Immature natural killer cell (primary cell): ENCODE measurements at places on chromosomes 7 and 10. TPM values are rescaled to one million over a fixed set of nuclear protein-coding genes. Genes with fewer than 3 reads are reported as not detected.

- no peak overlapping the region for H3K27ac ChIP-seq
- no peaks in the 10 kb centered on the region for H3K4me1 ChIP-seq
- DNase-seq, result no peak
- H3K4me3 ChIP-seq, result no peak overlapping the region
Measured at GRCh38 chr10:104807581-104808310, 166.7 kb downstream of the SORCS3 start.

DNA sequence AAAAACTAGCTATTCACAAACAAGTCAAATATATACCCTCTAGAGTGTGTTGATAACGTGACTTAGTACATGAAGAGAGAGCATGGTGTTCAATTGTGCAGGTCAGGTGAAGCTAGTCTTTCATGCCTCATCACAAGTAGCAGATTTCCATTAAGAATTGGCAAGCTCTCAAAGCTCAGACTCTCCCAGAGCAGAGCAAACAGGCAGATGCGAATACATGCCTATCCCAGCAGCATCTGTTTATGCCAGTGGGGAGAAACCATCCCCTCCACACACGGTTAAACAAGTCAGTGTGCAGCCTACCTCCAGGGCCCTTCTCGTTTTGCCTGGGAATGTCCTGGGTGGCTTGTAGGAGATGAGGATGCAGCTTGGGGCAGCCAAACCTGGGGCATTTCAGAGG, 532.5 kb upstream of the C7orf33 start:
- no peaks in the 10 kb centered on the region for H3K4me1 ChIP-seq
- DNase-seq, result no peak
- no peaks in the 10 kb centered on the region for H3K36me3 ChIP-seq
- no peak overlapping the region for H3K4me3 ChIP-seq

GRCh38 chr10:73762915-73763314, 18.7 kb downstream of the SEC24C start:
- H3K27ac ChIP-seq, result peak overlapping the region; percentile 95
- peaks cover 45% of the 10 kb centered on the region for H3K36me3 ChIP-seq
- H3K27me3 ChIP-seq, result peaks cover 4% of the 10 kb centered on the region
- H3K4me3 ChIP-seq, result peak overlapping the region; percentile 9
- H3K4me1 ChIP-seq, result peaks cover 86% of the 10 kb centered on the region

GRCh38 chr7:1542841-1543747, 12.6 kb downstream of the MAFK start:
- H3K4me1 ChIP-seq, result no peaks in the 10 kb centered on the region
- no peak overlapping the region for H3K4me3 ChIP-seq
- no peak overlapping the region for H3K27ac ChIP-seq
- DNase-seq, result no peak
- H3K27me3 ChIP-seq, result peaks cover 2% of the 10 kb centered on the region

- H3K27me3 ChIP-seq, result peaks cover 15% of the 10 kb centered on the region
- H3K36me3 ChIP-seq, result no peaks in the 10 kb centered on the region
- no peak within 1 kb of the TSS for H3K27ac ChIP-seq
- peaks cover 13% of the 10 kb centered on the region for H3K4me1 ChIP-seq
- peak within 1 kb of the TSS; percentile 76 for H3K4me3 ChIP-seq
Measured at GRCh38 chr10:45373576-45374349, at the start of gene ALOX5. ALOX5 (plus strand) TSS chr10:45374216; CDS start chr10:45374280, 64 bp downstream.

- H3K27ac ChIP-seq, result no peak overlapping the region
- H3K36me3 ChIP-seq, result no peaks in the 10 kb centered on the region
- H3K4me3 ChIP-seq, result no peak overlapping the region
- no peaks in the 10 kb centered on the region for H3K4me1 ChIP-seq
- H3K27me3 ChIP-seq, result peaks cover 8% of the 10 kb centered on the region
Measured at GRCh38 chr7:27689150-27689549, 26.5 kb upstream of the HIBADH start.

DNA sequence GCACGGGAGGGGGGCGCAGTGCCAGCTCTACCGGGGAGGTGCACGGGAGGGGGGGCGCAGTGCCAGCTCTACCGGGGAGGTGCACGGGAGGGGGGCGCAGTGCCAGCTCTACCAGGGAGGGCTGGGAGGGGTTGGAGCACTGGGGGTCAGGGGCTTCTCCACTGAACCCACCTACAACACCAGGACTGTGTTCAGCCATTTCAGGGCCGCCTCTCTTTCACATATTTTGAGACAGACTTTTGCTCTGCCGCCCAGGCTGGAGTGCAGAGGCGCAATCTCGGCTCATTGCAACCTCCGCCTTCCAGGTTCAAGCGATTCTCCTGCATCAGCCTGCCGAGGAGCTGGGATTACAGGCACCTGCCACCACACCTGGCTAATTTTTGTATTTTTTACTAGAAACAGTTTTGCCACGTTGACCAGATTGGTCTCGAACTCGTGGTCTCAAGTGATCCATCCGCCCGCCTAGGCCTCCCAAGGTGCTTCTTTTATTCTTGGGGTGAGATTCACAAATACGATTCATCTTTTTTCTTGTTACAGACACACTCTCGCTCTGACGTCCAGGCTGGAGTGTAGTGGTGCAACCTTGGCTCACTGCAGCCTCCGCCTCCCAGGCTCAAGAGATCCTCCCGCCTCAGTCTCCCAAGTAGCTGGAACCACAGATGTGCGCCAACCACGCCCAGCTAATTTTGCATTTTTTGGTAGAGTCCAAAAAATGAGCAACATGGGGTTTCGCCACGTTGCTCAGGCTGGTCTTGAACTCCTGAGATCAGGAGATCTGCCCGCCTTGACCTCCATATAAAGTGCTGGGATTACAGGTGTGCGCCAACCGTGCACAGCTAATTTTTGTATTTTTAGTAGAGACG, 37.0 kb downstream of the ADAP1 start:
- peaks cover 48% of the 10 kb centered on the region for H3K4me1 ChIP-seq
- no peaks in the 10 kb centered on the region for H3K36me3 ChIP-seq
- peaks cover 4% of the 10 kb centered on the region for H3K27me3 ChIP-seq
- H3K4me3 ChIP-seq, result no peak overlapping the region
- DNase-seq, result no peak
- H3K27ac ChIP-seq, result peak overlapping the region; percentile 62

DNA sequence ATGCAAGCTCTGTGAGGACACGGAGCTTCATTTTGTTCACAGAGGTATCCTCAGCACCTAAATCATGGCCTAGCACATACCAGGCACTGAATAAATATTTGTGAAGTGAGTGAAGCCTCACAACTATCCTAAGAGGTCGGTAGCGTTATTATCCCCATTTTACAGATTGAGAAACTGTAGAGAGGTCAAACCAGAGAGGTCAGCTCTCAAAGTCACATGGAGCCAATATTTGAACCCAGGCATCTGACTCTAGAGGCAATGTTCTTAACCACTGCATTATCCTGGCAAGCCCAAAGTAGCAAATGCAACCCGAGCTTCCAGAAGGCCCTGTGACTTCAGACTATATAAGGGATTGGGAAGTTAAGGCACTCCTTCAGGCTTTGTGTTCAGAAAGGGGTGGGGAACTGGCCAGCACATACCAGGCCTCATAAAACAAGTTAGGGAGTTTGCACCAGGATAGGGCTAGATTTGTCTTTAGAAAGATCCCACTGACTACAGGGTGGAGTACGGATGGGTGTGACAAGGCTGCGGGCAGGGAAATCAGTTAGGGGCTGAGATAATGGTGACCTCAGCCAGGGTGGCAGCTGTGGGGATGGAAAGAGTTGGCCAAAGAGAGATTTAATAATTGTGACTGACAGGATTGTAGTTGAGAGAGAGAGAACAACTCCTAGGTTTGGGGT, 101.4 kb downstream of the TBXAS1 start:
- H3K36me3 ChIP-seq, result peaks cover 6% of the 10 kb centered on the region
- no peak overlapping the region for H3K4me3 ChIP-seq
- H3K27ac ChIP-seq, result no peak overlapping the region

DNA sequence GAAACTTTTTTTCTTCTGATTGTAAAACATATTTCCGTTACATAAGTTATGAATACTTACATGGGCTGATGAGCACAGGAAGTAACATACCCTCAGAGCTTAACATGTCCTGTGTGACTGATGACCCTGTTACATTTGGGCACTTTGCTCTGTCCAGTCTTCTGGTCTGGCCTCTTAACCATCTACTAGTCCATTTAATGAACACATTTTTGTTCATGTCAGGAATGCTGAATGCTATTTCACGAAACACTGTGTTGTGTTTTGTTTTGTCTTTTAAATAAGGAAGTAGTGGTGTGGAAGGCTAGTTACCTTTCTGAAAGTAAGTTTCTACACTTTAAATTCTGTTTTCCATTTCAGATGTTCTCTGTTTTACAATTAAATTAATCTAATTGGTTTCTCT, 77.7 kb downstream of the RBM33 start:
- peaks cover 4% of the 10 kb centered on the region for H3K36me3 ChIP-seq
- peaks cover 61% of the 10 kb centered on the region for H3K4me1 ChIP-seq
- H3K4me3 ChIP-seq, result peak overlapping the region; percentile 53
- DNase-seq, result no peak
- H3K27me3 ChIP-seq, result no peaks in the 10 kb centered on the region

- H3K4me3 ChIP-seq, result no peak overlapping the region
- peaks cover 4% of the 10 kb centered on the region for H3K27me3 ChIP-seq
- H3K36me3 ChIP-seq, result no peaks in the 10 kb centered on the region
Measured at GRCh38 chr10:1180836-1181235, 124.7 kb downstream of the WDR37 start.

DNA sequence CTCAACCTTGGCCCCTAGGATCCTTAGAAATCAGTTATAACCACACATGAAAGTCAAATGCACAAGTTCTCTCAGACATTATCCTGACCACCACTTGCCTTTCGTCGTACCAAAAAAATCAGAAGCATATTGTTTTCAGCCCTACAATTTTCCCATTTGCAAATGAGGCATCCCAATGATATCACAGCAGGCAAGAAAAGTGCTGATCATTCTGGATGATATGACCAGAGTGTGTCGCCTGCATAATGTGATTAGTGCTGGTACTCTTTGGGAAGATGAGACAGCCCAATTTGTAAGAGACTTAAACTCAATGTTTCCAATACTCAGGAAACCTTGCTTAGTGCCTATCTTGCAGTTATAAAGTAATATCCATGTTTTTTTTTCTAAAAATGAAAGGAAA, 168.0 kb downstream of the SORCS1 start:
- no peaks in the 10 kb centered on the region for H3K36me3 ChIP-seq
- no peak for DNase-seq
- H3K27ac ChIP-seq, result no peak overlapping the region
- peaks cover 1% of the 10 kb centered on the region for H3K27me3 ChIP-seq
- H3K4me1 ChIP-seq, result no peaks in the 10 kb centered on the region
- no peak overlapping the region for H3K4me3 ChIP-seq

DNA sequence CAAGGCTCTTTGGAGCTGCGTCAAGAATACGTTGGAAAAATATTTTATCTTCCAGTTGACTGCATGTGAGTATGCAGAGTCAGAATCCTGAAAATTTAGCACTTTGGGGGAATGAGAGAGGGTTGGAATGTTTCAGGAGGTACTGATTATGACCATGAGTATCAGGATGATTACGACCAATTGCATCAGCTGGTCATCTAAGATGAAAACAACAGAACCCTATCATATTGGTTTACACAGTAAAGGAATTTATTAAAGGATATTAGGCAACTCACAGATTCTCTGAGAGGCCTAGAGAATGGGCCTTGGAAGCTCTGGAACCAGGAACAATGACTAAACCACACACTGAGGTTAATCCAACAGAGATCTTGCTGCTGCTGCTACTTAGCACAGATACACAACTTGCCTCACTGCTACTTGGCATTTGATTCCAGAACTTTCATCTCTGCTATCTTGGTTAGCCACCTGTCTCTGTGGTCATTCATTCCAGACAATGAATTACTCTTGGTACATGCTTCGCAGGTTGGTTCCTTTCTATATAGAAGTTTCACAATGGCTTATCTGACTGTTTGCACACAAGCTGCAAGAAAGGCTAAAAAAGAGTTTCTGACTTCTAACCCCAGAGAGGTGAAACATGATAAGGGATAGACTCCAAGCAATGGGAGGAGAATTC, 68.0 kb upstream of the CTTNBP2 start:
- no peak overlapping the region for H3K4me3 ChIP-seq
- H3K27ac ChIP-seq, result no peak overlapping the region
- H3K27me3 ChIP-seq, result peaks cover 4% of the 10 kb centered on the region
- H3K4me1 ChIP-seq, result no peaks in the 10 kb centered on the region
- DNase-seq, result no peak

GRCh38 chr7:47847207-47847606, 101.1 kb downstream of the PKD1L1 start:
- H3K4me1 ChIP-seq, result no peaks in the 10 kb centered on the region
- no peak for DNase-seq
- no peak overlapping the region for H3K27ac ChIP-seq
- H3K4me3 ChIP-seq, result no peak overlapping the region
- no peaks in the 10 kb centered on the region for H3K36me3 ChIP-seq

- H3K4me3 ChIP-seq, result peak overlapping the region; percentile 15
- H3K27me3 ChIP-seq, result no peaks in the 10 kb centered on the region
- H3K27ac ChIP-seq, result peak overlapping the region; percentile 79
- H3K4me1 ChIP-seq, result peaks cover 98% of the 10 kb centered on the region
- H3K36me3 ChIP-seq, result peaks cover 14% of the 10 kb centered on the region
Measured at GRCh38 chr7:105205592-105206237, 183.0 kb downstream of the SRPK2 start.

DNA sequence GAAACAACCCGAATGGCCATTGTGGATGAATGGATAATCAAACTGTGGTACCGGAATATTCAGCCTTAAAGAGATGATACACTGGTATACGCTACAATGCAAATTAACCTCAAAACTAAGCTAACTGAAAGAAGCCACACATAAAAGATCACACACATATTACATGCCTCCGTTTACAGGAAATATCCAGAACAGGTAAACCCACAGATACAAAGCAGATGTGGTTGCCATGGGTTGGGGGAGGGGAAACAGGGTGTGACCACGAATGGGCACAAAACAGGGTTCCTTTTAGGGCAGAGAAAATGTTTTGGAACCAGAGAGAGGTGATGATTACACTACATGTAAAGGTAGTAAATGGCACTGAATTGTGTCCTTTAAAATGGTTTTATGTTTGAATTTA, 16.6 kb downstream of the ESYT2 start:
- peaks cover 100% of the 10 kb centered on the region for H3K4me1 ChIP-seq
- peak overlapping the region; percentile 68 for H3K27ac ChIP-seq

DNA sequence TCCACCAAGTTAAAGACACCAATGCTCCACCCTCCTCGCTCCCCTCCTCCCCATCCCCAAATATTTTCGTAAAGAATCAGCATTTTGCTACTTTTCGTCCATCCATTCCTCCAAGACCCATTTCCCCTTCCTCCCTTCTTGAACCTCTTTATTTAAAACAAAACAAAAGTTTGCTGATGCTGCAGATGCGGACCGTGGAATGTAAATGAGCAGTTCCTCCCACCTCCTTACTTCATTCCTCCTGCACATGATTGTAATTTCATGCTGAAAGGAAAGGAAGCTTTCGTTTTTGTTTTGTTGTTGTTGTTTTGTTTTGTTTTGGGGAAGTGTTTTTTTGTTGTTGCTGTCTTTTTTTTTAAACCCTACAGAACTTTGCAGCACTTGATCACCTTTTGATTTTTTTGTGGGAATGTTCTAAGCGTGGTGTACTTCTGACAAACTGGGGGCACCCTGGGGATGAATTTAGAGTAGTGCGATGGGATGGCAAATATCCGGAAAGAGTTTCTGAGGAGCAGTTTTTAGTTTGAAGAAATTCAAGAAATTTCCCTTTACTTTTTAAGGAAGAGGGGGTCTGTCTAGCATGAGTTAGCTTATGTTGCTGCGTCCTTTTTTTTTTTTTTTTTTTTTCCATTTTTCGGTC, 177.3 kb downstream of the TCF7L2 start:
- H3K36me3 ChIP-seq, result no peaks in the 10 kb centered on the region
- H3K27me3 ChIP-seq, result peaks cover 8% of the 10 kb centered on the region

GRCh38 chr7:13093160-13093559, 405.7 kb downstream of the ARL4A start:
- H3K36me3 ChIP-seq, result no peaks in the 10 kb centered on the region
- DNase-seq, result no peak
- H3K27ac ChIP-seq, result no peak overlapping the region
- H3K4me3 ChIP-seq, result no peak overlapping the region

The NUTM2D gene
- polyA plus RNA-seq, result not detected

The YKT6 gene
- 64.9 TPM for polyA plus RNA-seq

The SFR1 gene
- polyA plus RNA-seq, result 19.0 TPM

The CTNNA3 gene
- polyA plus RNA-seq, result not detected
